Activated T-helper 2 cell treated with anti-CD3 and anti-CD28 coated beads, Interferon-gamma antibody, Interleukin-2, Interleukin-4, amounts not matched to agents 10 μg/mL and 5 μg/mL and 100 μg/mL, durations not matched to agents 14 hours and 24 hours and 36 hours (primary cell): ENCODE measurements at places on chromosomes 7 and 10. TPM values are rescaled to one million over a fixed set of nuclear protein-coding genes. Genes with fewer than 3 reads are reported as not detected.

CC2D2B gene
- total RNA-seq: 0.18 and 0.75 TPM in 2 replicates

DLX5 gene
- total RNA-seq: not detected in 2 replicates

RTKN2 gene
- total RNA-seq: 2.8 and 2.9 TPM in 2 replicates

NRCAM gene
- 0.05 TPM in 1 of 2 replicates, not detected in the other for total RNA-seq

NOS3 gene
- 9.8 TPM in 2 replicates for total RNA-seq

PLA2G12B gene
- not detected in 2 replicates for total RNA-seq

COL1A2 gene
- total RNA-seq: 1.4 and 1.5 TPM in 2 replicates

SPDYE1 gene
- not detected in 2 replicates for total RNA-seq

OR6V1 gene
- total RNA-seq: not detected in 2 replicates
